ENCODE measurements at places on chromosomes 12 and 14.
A peak's percentile ranks its signal among the peaks of the same experiment; 100 is the strongest.

- DNase-seq, result no peak
Observed at GRCh38 chr12:92876496-92876895, 52.6 kb downstream of the EEA1 start.

DNA sequence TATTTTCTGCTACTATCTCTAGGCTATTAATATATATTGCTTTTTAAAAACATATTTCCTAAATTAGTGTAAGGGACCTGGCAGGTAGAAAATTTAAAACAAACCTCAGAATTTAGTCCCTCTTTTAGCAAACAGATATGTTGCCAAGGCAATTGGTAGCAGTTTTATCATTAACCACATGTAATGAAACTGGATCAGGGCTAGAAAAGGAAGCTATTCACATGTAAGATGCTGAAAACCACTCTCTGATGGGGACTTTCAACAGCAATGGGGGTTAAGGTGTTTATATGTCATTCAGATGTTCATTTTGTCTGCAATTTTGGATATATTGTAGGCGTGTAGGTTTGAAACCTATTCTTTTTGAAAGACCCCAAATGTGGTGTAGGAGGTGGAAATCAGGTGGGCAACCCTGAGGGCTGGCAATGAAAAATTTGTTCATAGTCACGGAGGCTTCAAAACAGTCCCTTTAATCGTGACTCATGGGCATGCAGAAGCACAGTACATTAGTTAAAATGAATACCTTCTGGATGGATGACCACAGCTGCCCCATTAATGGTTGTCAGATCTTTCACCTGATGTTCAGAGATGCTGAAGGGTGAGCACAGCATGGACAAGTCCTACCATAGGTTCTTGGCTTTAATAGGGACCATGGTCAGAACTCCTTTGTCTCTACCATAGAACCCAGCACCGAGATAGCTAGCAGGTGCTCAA is 5.9 kb upstream of the PKP2 start:
- DNase-seq, result no peak

DNA sequence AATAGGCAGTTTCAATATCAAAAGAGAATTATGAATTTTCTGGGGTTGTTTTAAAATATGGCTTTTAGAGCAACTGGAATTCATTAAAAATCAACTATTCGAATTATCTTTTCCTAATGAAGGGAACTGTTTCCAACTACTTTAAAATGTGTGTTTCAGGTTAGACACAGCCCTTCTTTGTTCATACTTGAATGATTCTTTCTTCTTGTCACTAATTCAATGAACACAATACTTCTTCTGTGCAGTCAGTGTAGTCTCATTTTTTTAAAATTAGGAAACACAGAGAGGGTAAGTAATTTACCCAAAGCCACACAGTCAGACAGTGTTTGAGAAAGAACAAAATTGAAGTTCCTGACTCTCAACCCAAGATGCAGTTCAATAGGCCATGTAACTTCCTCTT is 414.0 kb downstream of the CCDC91 start:
- DNase-seq, result no peak

- DNase-seq, result no peak
Observed at GRCh38 chr12:54624315-54625279, 10.1 kb downstream of the LACRT start.

DNA sequence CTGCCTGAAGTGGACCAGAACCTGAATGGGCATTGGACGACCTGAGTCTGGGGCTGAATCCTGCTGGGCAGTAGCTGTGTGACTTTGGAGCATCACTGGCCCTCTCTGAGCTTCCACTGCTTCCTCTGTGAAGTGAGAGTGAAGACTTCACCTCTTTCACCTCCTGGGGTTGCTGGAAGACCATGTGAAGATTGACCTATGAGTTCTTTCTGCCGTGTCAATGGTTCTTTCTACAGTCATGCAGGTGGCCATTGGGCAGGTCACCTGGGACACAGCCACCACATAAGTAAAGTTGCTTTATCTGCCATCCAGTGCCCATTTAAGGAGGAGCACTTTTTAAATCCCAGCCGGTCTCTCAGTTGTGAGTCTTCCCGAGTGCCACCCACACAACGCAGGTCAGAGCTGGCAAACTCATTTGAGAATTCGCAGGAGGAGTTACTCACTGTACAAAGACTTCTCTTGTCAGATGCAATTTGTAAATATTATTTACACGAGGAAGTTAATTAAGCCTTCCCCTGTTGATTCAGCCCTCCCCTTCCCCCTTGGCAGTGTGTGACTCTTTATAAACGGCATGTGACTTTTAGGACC is 74.8 kb upstream of the TCL1B start:
- no peak for DNase-seq

- DNase-seq, result no peak
Observed at GRCh38 chr12:19390051-19390598, 49.2 kb upstream of the AEBP2 start.

- DNase-seq, result no peak
Observed at GRCh38 chr12:65886996-65887395, 62.7 kb downstream of the HMGA2 start.

DNA sequence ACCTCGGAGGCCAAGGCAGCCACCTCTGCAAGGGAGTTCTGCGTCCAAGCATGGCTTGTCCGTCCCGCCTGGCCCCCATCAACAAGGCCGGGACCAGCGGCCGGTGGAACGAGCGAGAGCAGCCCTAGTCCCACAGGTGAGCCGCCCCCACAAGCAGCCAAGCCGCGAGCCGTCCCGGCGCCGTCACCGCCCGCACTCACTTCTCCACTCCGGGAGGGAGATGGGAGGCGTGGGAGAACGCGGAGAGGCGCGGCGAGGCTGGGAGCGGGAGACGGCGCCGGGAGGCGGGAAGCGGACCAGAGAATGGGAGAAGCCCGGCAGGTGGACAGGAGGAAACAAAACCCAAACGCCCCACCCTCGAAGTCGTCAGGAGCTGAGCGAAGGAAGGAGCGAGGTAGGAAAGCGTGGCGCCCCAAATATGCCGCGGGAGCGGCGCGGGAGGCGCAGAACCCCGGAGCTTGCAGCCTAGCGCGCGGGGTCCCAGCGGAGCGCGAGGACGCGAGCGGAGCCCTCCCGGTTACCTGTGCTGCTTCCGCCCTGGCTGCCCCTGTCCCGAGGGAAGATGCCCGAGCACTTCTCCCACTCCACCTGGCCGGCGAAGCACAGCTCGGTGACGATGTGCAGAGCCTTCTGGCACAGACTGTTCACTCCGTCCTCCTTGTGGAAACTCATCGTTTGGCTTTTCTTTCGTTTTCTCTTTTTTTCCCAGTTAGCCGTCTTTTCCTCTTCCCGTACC is 600 bp downstream of the SYT10 start:
- DNase-seq, result no peak

GRCh38 chr12:6326316-6327228 is 15.3 kb downstream of the TNFRSF1A start:
- DNase-seq, result no peak

- DNase-seq, result no peak
Observed at GRCh38 chr12:58877243-58877743, 43.0 kb downstream of the LRIG3 start.

DNA sequence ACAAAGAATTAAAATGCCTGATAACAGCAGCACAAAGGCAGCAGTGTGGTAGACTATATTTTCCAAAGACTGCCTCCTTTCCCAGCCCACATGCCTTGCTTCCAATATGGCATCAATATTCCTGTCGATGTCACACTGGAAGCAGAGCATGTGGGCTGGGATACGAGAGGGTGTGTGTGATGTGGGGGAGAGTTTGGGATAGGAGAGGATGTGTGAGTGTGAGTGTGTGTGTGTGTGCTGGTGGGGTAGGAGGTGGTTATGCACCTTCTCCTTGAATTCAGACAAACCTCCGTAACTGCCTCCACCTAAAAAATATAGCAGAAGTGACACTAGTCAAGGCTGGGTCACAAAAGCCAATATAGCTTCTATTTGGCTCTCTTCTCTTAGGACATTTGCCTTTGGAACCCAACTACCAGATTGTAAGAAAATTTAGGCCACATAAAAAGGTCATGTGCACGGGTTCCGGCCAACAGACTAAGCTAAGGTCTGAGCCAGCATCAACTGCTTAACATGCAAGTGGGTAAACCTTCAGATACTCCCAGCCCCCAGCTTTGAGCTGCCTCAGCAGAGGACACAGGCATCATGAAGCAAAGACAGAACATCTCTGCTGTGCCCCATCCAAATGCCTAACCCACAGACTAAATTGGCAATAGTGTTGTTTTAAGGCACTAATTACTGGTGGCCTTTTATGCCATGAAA is 29.5 kb downstream of the SPPL3 start:
- no peak for DNase-seq

DNA sequence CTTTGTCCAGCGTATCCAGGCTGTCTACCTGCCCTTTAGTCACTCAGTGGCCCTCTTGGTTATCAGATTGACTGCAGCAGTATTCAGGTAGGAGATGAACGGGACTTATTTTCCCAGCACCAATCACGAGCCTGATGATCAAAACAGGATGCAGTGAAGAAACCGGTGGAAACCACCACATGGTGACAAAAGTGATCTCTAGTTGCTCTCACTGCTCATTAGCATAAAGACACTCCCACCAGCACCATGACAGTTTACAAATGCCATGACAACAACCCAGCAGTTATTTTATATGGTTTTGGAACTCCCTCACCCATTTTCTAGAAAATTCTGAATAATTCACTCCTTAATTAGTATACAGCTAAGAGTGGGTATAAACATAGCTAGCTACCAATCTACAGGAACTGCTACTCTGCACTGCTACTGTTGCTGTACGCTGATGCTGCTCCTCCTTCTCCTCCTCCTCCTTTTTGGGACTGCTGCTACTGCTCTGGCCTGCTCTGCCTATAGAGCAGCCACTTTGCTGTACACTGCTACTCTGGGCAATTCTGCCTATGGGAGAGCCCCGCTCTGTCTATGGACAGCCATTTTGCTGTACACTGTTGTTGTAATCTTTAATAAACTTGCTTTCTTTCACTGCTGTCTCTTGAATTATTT is 142.5 kb upstream of the SSTR1 start:
- peak; percentile 26 for DNase-seq

DNA sequence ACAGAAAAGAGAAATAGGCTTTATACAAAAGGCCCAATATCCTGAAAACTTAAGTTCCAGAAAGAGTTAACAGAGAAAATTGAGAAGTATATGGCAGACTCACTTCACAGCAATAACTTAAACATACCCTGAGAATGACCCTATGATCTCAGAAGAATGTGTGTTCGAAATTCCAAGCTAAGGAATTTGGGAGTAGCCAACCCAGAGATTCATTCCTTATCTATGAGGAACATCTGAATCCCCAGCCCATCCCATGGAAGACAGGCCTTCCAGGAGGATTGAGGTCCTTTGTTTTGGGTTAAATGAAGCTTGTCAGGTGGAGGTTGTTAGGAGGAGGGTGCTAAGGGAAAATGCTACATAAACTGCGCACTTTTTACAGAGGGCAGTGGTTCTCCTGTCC is 7.5 kb upstream of the SAV1 start:
- DNase-seq, result no peak

DNA sequence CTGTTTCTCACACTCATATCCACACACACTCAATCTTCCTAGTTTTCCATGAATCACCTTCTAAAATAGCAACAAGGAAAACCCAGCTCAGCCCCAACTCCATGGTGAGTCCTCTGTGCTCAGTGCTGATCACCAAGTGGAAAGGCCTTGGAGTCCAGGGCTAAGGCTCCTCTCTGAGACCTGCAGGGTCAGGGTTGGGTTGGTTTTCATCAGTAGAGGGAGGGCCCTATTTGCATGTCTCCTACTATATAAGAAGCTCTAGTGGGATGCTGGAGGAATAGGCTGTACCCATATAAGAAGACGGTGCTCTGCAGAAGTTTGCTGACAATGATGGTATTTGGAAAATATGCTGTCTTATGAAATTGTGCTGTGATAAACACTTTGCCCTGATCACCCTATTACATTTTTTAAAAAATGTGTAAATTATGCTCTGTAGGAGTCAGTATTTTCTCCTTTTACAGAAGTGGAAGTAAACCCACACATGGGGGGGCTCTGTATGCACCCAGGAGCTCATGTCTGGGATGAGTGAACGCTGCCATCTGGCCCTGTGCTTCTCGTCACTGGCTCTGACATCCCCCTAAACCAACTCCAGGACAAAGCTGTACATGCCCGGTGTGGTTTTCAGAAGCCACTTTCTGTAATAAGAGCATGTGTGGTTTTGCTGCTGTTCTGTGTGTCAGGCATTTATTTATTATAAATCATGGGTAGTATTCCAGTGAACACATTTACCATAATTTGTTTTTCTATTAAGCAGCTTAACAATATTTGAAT is 536.3 kb downstream of the TMEM121 start:
- no peak for DNase-seq

- DNase-seq, result peak; percentile 31
Observed at GRCh38 chr12:53695152-53696145, 19.6 kb upstream of the ATP5MC2 start.

DNA sequence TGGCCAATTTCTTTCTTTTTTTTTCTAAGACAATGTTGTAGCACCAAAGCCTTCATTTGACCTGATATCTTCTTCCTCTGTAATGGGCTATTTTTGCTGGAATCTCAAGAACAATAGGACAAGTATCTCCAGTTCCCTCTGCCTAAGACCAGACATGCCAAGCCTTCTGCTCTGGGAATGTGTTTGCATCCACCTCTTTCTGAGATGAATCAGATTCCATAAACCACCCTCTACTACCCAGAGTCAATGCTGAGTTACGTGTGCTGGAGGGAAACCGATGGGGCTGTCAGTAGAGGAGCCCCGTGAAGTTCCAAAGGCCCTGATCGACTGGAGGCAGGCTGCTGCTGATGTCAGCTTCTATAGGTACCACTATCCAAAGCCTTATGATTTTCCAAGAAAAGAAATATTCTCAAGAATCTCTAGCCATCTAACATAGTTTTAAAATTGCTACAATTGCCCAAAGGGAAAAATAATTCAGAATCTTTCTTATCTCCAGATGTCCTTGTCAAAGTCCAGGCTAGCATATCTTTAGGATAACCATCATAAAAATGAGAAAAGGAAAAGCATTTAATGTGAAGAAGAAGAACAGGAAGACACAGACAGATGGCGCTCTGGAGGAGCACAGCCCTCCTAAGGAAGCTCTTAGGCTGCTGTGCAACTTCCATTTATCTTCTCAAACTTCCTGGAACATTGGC is 101.9 kb downstream of the SLC8A3 start:
- no peak for DNase-seq

- no peak for DNase-seq
Observed at GRCh38 chr12:78315028-78315427, 484.3 kb downstream of the NAV3 start.

DNA sequence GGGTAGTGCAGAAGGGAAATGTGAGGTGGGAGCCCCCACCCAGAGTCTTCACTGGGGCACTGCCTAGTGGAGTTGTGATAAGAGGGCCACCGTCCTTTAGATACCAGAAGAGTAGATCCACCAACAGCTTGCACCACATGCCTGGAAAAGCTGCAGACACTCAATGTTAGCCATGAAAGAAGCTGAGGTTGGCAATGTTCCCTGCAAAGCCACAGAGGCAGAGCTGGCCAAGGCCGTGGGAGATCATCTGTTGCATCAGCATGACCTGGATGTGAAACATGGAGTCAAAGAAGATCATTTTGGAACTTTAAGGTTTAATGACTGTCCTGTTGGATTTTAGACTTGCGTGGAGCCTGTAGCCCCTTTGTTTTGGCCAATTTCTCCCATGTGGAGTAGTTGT is 468.4 kb upstream of the FOXG1 start:
- DNase-seq, result no peak

DNA sequence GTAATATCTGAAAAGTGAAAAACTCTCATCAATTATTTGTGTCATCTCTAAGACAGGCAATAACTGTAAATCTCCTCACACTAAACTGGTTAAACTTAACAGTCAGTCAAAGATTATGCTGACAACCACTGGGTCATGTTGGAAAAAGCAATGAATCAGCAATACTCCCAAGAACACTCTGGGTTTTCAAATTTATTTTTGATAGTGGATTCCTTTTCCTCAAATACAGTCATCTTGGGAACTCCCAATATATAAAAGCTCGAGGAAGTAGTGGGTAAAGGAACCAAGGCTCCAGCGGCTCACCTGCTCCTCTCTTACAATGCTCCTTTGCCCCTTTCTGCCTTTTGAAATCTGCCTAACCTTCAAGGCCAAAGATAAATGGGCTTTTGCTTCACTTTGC is 70.0 kb downstream of the ARMH4 start:
- DNase-seq, result no peak
